GM23338 (cell line): ENCODE measurements at places on chromosomes 7 and 10. TPM values are rescaled to one million over a fixed set of nuclear protein-coding genes. Genes with fewer than 3 reads are reported as not detected.

The DRGX gene
- not detected in 2 replicates for total RNA-seq

The KAZALD1 gene
- total RNA-seq = 1.2 and 1.3 TPM in 2 replicates

The ANKRD7 gene
- total RNA-seq = 1.6 TPM in 1 of 2 replicates, not detected in the other

The ETV1 gene
- total RNA-seq = 53.5 and 61.9 TPM in 2 replicates

The BLOC1S2 gene
- total RNA-seq = 68.4 and 72.8 TPM in 2 replicates

The HOXA6 gene
- not detected in 2 replicates for total RNA-seq

The CUBN gene
- total RNA-seq = 0.23 and 1.8 TPM in 2 replicates

The SMNDC1 gene
- total RNA-seq = 28.4 and 29.9 TPM in 2 replicates

The CNPY1 gene
- total RNA-seq = 0.31 TPM in 1 of 2 replicates, not detected in the other

DNA sequence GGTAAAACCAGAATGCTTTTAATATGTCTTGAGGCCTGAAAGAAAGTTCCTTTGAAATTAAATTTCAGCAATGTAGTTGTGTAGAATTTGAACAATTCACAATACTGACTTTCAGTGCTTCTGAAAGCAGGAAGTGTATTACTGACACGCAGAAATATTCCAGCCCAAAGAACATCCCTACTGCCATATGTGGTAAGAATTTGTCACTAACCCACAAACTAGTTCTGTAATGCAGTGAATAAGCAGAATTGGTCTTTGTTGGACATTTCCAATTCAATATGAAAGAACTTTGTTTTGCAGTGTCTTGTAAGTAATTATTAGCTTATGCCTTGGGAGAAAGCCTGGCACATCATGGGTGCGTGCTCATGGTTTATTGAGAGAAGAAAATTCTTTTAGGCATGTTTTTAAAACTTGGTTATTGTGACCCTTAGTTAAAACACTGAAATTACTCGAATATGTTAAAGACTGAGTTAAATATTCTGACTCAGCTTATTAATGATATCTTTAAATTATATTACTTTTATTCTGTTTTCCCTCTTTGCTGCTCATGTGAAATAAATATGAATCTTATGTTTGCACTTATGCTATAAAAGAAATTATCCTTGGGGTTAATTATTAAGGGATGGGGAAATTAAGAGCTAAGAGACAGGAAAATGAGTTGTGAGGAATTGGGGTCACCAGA lies 33.4 kb downstream of the PTPN12 start:
- DNase-seq = no peak

GRCh38 chr7:158033196-158033595 lies 554.4 kb downstream of the PTPRN2 start:
- DNase-seq = no peak

DNA sequence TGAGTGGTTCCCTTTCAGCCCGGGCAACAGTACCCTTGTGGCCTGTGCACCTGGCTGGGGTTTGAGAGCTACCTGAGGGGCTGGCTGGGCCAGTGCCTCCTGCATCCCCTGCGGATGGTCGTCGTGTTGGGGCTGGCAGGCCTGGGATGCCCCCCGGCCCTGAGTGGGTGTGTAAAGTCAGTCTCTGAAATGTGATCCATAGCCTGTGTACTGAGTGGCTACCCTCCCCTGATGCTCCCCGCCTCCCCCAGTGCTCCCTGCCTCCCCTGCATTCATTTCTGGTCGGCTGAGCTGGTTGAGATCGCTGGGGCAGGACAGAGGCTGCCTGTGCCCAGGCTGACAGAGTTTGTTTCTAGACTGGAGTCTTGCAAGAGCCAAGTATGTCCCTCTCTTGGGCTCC lies 9.3 kb downstream of the ZNF316 start:
- no peak for DNase-seq

GRCh38 chr10:1215862-1216573 lies 159.8 kb downstream of the WDR37 start:
- no peak for DNase-seq

DNA sequence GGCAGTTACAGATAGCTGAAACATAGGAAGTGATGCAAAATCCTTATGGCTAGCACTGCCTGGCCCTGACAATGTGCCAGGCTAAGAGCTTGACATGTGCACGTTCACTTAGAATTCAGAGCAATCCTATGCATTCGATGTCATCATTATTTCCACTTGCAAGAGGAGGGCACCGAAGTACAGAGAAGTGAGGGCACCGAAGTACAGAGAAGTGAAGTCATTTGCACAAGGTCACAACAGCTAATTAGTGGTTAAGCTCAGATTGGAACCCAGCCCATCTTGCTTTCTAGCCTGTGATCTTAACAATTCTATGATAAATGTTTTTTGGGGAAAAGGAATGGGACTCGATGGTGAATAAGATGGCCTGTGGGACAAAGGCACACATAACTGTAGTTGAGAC lies 73.4 kb downstream of the ARHGAP22 start:
- no peak for DNase-seq

DNA sequence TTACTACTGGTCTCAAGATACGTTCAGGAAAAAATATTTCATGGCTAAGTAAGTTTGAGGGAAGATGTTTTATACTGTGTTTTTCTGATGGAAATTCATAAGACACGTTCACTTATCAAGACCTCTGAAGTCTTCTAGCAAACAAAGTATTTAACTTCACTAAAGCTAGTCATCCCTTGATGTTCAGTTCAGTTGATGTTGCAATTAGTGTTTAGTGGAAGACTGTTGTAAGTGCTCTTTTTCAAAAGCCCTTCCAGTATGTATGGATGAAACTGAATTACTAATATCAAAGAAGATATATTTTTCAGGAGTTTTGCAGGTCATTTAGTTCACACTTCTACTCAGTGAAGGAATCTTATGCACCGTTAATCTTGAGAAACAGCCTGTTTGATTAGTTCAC lies 25.1 kb downstream of the CUL1 start:
- no peak for DNase-seq

GRCh38 chr7:153503093-153503492 lies 549.1 kb upstream of the DPP6 start:
- no peak for DNase-seq

DNA sequence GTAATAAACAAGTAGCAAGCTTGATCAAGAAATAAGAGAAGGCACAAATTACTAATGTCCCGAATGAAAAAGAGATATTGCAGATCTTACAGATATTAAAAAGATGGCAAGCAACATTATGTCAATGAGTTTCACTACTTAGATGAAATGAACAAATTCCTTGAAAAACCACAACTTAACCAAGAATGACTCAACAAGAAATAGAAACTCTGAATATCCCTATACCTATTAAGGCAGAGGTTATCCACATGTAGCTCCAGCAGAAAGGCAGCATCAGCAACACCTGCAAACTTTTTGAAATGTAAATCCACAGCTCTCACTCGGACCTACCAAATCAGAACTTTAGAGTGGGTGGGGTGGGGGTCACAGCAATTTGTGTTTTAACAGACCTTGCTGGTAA lies 33.6 kb downstream of the PDE1C start:
- no peak for DNase-seq

- no peak for DNase-seq
Measured at GRCh38 chr7:107779647-107780099, 23.4 kb downstream of the SLC26A3 start.

DNA sequence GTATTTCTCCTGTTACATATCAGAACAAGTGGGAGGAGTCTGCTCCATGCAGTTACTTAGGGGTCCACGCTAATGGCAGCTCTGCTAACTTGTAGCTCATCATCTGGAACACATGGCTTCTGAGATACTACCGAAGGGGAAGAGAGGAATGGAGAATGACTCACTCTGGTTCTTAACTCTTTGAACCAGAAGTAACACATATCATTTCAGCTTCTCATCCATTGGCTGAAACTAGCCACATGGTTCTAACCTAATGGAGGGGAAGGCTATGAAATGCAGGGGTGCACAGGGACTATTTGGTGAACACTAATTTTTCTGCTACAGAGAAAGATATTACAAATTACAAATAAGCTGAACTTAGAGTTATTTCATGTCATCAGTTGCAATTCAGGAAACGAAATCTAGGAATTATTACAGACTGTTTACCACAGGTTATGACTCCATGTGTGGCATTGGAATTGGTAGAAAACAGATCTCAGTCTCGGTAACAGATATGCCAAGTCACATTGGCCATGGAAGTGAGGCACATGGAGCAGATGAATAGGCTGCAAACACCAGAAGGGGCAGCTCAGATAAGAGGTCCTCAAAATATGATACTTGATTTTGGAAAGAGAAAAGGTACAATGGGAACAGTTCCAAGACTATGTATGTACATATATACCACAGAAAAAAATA lies 9.4 kb upstream of the KAT6B start:
- DNase-seq = no peak

GRCh38 chr7:17407229-17407628 lies 108.8 kb downstream of the AHR start:
- DNase-seq = no peak

DNA sequence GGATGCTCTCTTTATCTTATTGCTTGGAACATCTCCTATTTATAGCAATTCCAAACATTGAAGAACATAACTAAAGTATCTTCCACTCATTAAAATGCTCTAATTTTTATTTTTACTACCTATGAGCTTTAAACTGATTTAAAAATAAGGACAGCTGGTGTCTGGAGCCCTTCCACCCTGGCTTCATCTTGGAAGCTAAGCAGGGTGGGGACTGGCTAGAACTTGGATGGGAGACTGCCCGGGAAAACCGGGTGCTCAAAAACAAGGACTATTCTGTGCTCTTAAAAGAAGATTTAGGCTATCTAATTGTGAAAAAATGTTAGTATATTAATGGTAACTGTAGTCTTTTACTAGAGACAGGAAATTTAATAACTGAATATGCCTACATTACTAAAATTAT lies 69.2 kb downstream of the ARMC3 start:
- peak; percentile 50 for DNase-seq

GRCh38 chr7:119999738-120000475 lies 273.1 kb upstream of the KCND2 start:
- no peak for DNase-seq

DNA sequence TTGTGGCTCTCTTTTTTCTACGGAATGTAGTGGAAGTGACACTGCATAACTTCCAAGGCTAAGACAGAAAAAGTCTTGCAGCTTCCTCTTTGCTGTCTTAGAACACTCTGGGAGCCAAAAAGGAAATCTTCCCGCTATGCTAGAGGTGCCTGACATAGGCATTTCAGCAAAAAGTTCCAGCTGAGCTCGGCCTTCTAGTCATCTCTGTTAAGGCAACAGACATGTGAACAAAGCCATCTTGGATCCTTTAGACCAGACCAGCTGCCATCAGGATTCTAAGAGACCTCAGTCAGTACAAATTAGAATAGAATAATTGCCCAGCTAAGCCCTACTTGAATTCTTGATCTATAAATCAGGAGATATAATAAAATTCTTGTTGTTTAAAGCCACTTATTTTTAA lies 16.3 kb upstream of the COL1A2 start:
- no peak for DNase-seq
